Activated T-cell treated with anti-CD3 and anti-CD28 coated beads for 48 hours (primary cell): ENCODE measurements at places on chromosomes 2 and 18.

DNA sequence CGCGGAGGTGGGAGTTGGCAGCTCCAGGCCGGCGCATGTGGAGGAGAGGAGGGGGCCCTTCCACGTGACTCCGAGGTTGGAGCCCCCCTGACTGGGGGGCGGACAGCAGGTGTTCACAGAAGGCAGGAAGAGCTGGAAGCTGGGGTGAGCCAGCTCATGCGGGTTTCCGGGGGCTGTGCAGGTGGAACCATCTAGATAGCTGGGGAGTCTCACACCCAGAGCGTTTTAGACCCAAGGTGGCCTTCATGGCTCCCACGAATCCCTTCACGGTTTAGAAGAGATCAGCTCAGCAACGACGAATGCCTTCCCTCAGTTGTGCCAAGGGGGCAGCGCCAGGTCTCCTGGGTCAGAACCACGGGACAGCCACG lies 740.5 kb upstream of the SALL3 start:
- no peak for DNase-seq

DNA sequence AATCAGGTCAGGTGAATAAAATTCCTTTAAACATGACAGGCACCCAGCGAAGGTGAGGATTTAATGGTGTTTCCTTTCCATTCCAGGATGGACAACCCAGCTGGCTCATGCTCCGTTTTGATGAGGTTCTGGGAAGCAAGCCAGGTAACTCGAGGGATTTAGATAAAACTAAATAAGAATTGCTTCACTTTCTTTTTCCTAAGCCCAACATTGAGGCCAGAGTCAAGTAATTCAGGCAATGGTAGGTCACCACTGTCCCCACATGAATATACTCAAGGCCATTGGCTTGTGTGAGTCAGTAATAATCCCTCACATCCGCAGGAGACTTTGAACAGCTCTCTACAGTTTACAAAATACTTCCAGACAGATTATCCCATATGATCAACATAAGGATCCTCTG lies 16.2 kb upstream of the LRATD1 start:
- no peak for DNase-seq

DNA sequence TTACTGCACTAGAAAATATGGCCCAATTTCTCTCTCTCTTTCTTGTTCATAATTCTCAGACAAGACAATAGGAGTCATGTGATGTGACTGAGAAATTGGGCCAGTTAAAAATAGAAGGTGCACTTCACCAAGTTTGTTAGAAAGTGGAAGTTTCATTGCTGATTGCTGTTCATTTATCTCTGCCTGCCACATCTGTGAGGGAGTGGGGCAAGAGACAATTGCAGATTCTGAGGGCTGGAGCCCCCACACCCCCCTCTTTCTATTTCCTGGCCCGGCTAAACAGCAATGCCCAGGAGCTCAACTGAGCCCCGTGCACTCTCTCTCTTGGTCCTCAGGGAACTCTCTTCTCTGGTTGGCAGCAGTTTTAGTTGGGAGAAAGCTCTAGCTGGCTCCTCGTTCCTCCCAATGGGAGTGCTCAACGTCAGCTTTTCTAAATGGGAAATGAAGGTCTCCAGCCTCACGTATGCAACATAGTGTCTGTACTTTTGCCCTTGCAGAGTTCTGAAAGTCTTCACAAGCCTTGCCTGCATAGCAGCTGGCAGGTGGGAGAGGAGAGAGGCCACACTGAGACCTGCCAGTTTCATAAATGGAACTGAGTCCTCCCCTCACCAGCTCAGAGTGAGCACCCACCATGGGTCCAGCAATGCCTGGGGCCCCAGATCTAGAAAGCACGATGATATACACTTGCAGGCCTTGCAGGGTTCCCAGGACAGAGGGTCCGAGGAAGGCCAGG lies 115.7 kb downstream of the MYCN start:
- DNase-seq = no peak

DNA sequence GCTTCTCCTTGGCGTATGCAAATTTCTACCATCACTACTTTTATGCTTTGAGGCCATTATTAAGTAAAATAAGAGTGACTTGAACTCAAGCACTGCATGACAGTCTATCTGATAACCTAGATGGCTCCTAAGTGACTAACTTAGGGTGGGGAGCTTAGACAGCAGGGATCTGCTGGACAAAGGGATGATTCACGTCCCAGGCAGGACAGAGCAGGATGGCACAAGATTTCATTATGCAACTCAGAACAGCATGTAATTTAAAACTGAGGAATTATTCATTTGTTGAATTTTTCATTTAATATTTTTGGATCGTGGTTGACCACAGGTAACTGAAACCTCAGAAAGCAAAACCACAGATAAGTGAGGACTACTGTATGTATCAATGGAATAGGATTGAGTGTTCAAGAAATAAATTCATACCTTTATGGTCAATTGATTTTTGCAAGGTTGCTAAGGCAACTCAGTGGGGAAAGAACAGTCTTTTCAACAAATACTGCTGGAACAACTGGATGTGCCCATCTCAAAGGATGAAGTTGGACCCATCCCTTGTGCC lies 115.3 kb downstream of the MBD2 start:
- no peak for DNase-seq

- no peak for DNase-seq
Measured at GRCh38 chr2:53952519-53952918, 18.3 kb downstream of the PSME4 start.

GRCh38 chr2:212097001-212097400 lies 441.6 kb downstream of the ERBB4 start:
- no peak for DNase-seq

- DNase-seq = no peak
Measured at GRCh38 chr2:201965550-201965949, 68.1 kb upstream of the FZD7 start.

- DNase-seq = no peak
Measured at GRCh38 chr18:45733535-45733934, 9.6 kb downstream of the SLC14A1 start.

- DNase-seq = no peak
Measured at GRCh38 chr2:96245609-96246390, 20.0 kb downstream of the TMEM127 start.

DNA sequence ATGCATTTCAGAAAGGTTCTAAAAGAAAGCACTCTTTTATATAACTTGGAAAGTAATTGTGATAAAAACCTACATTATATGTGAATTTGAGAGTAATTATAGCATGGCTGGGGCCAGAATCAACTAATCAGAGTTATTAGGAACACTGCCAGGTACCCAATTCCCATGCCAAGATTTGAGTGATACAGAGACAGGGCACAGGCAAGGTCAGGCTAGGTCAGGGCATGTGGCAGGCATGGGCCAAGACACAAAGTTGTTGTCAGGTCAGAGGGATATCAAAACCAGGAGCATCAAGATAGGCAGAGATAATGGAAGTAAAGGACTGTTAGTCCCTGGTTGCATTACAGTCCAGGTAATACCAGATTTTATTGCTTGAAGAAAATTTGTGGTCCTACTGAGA lies 87.4 kb downstream of the MYO3B start:
- DNase-seq = no peak

DNA sequence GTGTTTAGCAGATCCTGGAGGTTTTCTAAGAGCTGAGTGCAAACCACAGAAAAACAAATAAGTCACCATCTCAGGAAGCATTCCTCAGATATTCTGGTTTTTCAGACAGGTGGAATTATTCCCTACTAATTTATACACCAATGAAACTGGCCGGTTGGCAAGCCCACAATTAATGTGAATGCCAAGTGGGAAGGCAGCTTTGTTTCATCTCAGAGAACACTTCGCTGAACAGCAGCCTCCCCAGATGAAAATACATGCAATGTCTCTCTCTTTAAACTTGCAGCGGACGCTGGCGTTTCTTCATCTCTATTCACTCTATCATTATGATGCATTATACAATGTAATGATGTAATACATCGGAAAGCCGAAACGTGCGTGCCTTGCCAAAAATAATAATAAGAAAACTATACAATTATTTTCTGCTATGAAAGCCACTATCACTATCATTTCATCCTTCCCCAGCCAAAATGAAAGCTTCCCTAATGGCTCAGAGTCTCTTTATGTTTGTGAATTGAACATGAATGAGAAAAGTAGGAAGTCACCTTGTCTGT lies 649.4 kb downstream of the BCL11A start:
- no peak for DNase-seq

DNA sequence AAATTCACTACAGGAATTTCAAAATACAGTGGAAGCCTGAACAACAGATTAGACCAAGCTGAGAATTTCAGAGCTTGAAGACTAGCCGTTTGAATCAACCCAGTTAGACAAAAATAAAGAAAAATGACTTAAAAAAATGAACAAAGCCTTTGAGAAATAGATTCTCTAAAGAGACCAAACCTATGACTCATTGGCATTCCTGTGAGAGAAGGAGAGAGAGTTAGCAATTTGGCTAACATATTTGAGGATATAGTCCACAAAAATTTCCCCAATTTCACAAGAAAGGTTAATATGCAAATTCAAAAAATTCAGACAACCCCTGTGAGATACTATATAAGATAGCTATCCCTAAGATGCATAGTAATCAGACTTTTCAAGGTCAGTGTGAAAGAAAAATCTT lies 78.0 kb downstream of the MYO3B start:
- no peak for DNase-seq

DNA sequence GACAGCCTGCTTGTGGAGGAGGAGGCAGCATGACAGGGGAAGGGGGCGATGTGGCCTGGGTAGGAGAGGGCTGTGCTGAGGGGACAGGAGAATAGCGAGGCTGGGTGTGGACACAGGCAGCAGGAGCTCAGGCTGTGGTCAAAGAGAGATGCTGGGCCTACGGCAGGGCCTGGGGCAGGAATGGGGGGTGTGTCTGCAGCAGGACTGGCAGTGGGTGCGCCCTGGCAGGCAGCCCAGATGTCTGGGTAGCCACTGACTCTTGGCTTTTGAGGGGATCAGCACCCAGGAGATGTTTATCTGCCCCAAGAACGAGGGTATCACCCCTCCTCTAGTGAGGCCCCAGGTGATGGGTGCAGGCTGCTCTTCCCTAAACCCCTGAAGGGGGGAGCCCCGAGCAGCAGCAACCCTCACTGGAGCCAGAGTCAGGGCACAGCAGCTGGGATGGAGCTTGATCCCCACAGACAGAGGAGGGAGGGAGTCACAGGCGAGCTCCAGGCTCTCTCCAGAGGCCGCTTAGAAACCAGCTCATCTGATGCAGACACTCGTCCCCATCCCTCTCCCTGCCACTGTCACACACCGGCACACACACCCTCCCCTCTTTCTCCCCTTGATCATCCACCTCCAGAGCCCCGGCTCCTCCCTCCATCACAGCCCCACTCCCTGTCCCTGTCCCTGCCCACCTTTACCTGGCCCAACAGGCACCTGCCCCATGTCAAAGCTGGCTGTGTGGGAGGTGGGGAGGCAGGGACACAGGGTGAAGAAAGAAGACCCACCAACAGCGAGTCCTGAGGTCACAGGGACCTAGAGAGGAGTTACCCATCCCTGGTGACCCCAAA lies 29.8 kb upstream of the TNS1 start:
- no peak for DNase-seq

GRCh38 chr18:22344908-22345670 lies 72.6 kb downstream of the CTAGE1 start:
- no peak for DNase-seq

- no peak for DNase-seq
Measured at GRCh38 chr2:33529771-33530481, 53.5 kb downstream of the RASGRP3 start.

- DNase-seq = no peak
Measured at GRCh38 chr2:144479138-144479537, 40.8 kb downstream of the ZEB2 start.

- no peak for DNase-seq
Measured at GRCh38 chr18:48847807-48848486, 102.8 kb downstream of the SMAD7 start.

DNA sequence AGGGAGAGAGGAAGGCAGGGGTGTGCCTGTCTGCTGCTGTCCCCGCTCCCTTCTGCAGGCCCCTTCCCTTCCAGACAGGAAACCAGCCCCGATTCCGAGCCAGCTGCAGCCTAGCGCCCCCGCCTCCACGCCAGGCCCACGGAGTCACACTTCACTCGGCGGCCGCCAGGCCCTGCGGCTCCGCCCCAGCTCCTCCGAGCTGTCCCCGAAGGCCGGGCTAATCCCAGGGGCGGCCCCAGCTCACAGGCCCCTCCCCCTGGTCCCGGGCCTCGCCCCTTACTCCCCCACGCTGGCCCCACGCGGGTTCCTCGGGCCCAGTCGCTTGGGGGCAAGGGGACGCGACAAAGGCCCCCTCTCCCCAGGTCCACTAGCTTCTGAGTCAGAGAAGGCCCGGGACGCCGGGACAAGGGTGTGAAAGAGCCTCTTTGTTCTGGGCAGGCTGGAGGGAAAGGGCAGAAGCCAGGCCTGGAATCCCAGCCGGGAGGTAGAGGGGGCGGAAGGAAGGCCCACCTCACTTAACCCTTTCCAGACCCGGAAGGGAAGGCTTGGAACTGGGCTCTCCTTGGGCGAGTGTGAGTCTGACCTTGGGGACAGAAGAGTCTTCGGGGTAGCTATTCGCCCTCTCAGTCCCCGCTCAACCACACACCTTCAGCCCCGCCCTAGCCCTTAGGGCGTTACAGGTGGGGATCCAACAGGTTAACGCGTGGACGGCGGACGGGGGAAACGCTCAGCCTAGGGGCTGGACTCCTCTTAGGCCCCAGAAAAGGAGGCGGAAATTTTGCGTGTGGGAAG lies 1.2 kb downstream of the RTKN start:
- DNase-seq = peak; percentile 63

DNA sequence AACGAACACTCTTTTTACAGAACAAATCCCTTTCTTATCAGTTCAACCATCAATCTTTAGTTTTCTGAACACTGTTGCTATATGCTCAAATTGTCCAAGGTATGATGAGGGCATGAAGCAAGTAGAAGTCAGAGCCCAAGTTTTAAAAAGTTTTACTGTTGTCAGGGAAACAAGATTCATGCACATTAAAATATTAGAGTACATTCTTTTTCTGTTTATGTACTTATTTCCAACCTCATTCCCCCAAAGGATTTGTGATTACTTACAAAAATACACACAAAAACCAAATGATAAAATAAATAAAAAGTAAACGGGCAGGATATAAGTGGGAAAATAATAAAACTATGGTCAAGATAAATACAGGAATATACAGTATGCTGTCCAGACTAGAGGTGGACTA lies 15.4 kb downstream of the NCKAP5 start:
- DNase-seq = no peak

GRCh38 chr2:144669196-144669987 lies 149.5 kb upstream of the ZEB2 start:
- DNase-seq = no peak

DNA sequence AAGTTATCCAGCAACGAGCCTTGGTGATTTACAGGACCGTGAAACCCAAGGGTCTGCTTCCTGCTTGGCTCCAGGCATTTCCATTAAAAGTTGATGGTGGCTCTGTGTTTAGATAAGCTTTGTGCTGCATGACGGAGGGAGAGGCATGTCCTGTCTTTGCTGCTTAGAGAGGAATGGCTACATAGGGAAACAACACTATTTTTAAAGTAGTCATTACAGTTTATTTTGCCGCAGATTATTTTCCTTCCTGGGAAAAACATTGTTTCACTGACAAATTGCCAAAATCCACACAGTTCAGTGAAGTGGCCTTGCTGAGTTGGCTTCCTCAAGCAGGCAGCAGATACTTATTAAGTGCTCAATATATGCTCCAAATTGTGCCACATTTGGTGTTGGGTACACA lies 98.5 kb downstream of the THSD7B start:
- no peak for DNase-seq

- no peak for DNase-seq
Measured at GRCh38 chr2:34105006-34105767, 506.1 kb upstream of the FAM98A start.

GRCh38 chr2:219733746-219734145 lies 106.3 kb downstream of the SLC4A3 start:
- no peak for DNase-seq

GRCh38 chr2:226999661-227000060 lies 163.8 kb downstream of the RHBDD1 start:
- DNase-seq = no peak
